ENCODE measurements at places on chromosomes 13 and 19.

DNA sequence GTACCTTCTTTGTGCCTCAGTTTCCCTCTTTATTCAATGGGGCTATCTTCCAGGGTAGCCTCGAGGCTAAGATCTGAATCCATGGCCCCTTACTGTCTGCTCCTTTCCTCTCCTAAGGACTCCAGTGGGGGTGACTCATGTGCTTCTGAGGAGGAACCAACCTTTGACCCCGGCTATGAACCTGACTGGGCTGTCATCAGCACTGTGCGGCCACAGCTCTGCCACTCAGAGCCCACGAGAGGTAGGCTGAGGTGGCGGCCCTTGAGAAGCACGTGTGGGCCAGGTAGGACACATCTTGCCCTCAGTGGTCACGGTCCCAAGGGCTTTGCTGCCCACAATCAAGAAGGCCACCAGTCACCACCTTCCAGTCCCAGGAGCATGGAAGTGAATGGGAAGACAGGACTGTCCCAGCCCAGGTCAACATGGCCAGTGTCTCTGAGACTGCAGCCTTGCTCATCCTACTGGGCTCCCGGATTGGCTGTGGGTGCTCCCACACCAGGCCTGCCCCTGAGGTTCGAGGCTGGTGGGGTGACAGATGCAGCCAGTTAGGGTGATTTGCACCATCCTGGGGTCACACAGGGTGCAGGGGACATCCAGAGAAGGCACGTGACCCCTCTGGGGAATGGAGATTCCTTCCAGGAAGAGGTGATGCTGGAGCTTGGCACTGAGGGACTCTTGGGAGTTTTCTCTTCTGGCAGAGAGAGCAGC is 2.8 kb downstream of the TBC1D17 start:
- DNase-seq, result no peak

GRCh38 chr19:801030-801860 is 4.0 kb downstream of the PTBP1 start:
- DNase-seq, result no peak

DNA sequence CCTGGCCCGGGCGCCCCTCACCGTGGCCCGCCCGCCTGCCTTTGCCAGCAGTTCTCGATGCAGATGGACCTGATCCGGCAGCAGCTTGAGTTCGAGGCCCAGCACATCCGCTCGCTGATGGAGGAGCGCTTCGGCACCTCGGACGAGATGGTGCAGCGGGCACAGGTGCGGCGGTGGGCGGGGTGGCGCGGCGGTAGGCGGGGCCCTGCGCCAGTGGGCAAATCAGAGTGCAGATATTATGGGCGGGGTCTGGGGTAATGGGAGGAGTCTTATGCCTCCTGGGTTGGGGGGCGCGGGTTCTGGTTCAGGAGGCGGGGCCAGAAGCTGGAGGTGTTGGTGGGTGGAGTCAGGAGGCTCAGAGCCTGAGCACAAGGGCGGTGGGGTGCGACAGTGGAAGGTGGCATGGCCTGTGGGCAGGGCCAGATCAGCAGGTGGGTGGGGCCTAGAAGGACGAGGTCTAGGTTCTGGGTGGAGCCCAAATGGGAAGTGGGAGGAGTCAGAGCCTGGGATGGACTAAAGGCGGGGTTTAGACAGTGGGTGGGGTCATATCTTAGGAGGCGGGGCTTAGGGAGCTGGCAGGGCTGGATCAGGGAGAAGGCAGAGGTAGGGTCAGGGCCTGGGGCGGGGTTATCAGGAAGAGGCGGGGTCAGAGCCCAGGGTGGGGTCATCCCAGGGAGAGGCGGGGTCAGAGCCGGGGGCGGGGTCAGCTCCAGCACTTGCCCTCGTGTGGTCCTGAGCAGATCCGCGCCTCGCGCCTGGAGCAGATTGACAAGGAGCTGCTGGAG is 5.6 kb downstream of the APC2 start:
- no peak for DNase-seq

- DNase-seq, result no peak
Measured at GRCh38 chr13:95629071-95629470, 15.4 kb downstream of the DZIP1 start.

DNA sequence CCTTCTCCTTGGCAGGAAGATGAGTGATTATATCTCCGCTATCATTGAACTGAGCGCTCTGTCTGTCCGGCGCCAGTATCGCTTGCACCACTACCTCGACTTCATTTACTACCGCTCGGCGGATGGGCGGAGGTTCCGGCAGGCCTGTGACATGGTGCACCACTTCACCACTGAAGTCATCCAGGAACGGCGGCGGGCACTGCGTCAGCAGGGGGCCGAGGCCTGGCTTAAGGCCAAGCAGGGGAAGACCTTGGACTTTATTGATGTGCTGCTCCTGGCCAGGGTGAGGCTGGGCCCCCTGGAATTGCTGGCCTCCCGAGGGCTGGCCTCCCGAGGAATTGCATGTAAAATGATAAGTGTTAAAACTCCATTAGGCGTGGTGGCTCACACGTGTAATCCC is 32.1 kb downstream of the CYP4F22 start:
- no peak for DNase-seq

DNA sequence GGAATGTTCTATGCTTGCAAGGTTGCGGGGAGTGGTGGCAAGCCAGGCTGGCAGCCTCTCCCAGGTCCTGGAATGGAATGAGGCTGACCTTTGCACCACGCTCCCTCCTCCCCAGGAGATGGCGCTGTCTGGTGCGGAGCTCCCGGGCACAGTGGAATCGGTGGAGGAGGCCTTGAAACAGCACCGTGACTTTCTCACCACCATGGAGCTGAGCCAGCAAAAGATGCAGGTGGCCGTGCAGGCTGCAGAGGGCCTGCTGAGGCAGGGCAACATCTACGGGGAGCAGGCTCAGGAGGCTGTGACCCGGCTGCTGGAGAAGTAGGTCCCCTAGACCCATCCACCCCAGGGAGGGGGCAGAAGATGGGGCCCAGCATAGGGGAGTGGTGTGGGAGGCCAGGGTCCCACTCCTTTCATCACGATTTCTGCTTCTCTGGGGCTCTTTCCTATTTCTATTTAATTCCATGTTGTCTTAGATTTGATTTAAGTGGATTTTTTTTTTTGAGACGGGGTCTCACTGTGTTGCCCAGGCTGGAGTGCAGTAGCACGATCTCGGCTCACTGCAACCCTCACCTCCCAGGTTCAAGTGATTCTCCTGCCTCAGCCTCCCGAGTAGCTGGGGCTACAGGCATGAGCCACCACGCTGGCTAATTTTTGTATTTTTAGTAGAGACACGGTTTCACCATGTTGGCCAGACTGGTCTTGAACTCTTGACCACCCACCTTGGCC is 53.2 kb upstream of the SHKBP1 start:
- DNase-seq, result no peak

DNA sequence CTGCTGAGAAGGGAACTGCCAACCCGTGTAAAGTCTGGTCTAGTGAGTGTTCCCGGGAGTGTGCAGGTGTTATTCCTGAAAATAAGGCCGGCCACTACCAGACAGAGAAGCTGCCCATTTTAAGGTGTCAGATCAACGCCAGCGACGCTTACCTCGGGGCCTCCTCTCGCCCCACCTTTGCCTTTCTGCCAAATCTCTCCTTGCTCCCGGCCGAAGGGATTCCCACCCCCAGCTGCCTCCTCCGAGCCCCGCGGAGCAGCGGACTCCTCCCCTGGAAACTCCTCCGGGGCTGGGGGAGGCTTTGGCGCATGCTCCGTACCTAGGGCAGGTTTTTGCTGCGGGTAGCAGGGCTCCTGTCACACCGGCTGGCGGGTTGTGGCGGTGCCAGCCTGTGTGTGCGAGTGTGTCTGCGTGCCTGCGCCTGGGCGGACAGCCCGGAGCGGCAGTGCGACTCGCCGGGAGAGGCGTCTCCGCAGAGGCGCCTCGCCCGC is at the start of gene HS6ST3:
Gene HS6ST3 (plus strand): TSS at position 359 of the 491 bp plus-strand sequence.
- DNase-seq, result no peak

DNA sequence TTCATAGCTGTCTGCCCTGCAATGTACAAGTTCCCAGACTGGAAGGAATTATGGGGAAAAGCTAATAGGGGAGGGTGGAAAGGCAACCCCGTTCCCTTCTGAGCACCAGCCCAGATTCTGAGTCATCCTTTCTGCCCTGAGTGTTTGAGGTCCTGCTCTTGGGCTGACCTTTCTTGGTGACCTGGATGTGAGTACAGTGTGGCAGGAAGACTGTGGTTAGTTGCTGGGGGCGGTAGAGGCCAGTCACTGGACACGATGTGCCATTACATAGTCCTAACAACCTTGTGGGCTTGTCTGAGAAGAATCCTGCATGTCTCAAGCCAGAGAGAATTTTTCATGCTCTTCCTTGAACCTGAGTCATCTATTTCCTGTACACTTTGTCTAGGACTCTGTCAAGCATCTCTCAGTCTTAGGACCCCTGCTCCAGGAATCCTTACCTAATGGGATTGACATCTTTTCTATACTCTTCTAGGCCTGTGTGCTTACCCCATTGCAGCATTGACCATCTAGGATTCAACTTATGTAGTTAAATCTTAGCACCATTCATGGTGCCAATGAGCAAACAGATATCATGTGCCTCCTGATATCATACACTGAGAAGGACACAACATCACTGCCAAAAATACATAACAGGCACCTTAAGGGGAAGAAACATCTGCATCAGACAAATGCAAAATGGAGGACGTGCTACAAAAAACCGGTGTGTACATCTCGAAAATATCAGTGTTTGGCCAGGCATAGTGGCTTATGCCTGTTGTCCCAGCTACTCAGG is 8.1 kb upstream of the ANGPTL4 start:
- DNase-seq, result no peak

Data from esophagus squamous epithelium (tissue), 5 donors.